ENCODE measurements at places on chromosomes 13 and 19.

DNA sequence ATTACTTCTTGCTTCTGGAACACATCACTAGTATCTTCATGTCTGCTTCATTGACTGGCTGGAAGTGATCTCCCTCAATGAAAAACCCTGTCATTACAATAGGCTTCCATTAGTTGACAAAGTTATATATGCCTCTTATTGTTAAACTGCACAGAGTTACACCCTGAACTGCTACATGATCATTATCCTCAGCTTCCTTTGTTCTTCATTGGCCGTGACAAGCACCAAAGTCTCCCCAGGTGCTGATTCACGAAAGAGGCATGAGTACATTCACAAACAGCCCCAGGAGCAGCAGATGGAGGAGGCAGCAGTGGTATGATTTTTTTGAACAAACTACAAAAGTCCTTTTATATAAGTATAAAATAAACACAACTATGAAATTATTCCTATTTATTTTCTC, 51.4 kb downstream of the VWA8 start:
- DNase-seq, result no peak
- H3K27ac ChIP-seq, result no peak overlapping the region
- H3K4me3 ChIP-seq, result no peak overlapping the region
- H3K36me3 ChIP-seq, result peaks cover 23% of the 10 kb centered on the region
- no peaks in the 10 kb centered on the region for H3K27me3 ChIP-seq

DNA sequence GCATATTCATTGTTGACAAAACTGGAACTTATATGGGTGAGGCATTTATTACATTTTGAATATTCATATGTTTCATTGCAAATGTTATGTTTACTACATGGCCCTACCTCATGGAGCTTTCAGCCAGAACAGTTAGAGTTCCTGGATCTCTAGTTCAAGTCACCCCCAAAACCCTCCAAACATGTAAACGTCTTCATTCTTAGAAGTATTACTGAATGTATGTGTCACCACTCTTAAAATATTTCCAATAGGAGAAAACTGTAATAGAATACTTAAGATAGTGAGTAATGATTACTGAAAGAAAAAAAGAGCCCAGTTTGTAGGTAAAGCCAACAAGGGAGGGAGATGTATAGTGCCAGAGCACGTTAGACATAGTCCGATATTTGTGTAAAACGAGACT, 23.5 kb downstream of the URI1 start:
- DNase-seq, result no peak
- H3K4me3 ChIP-seq, result no peak overlapping the region

- H3K27me3 ChIP-seq, result peaks cover under 1% of the 10 kb centered on the region
- peak overlapping the region; percentile 74 for H3K27ac ChIP-seq
- no peak overlapping the region for H3K4me3 ChIP-seq
These were observed 140.0 kb downstream of the SIPA1L3 start for GRCh38 chr19:38047049-38047438.

GRCh38 chr13:86283031-86283430, 483.8 kb upstream of the SLITRK6 start:
- H3K27me3 ChIP-seq, result no peaks in the 10 kb centered on the region
- DNase-seq, result no peak
- H3K4me1 ChIP-seq, result no peaks in the 10 kb centered on the region
- no peak overlapping the region for H3K4me3 ChIP-seq
- H3K27ac ChIP-seq, result no peak overlapping the region
- H3K36me3 ChIP-seq, result no peaks in the 10 kb centered on the region

GRCh38 chr13:44843403-44843802, 145.9 kb downstream of the NUFIP1 start:
- H3K4me3 ChIP-seq, result no peak overlapping the region
- H3K36me3 ChIP-seq, result no peaks in the 10 kb centered on the region
- DNase-seq, result no peak

DNA sequence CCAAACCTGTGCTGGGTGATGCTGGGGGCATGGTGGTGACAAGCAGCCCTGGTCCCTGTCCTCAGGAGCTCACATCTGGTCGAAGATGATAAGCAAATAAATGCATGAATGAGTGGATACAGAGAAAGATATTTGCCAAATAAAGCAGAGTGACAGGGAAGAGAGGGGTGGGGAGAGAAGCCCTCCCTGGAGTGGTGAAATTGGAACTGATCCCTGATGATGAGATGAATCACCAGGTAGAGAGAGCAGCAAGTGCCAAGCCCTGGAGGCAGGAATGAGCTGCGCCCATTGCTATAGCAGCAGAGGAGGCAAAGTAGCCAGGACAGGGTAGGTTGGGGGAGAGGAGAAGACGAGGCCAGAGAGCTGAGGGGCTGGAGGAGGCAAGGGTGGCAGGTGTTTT, 13.7 kb downstream of the FXYD5 start:
- no peak for DNase-seq
- H3K36me3 ChIP-seq, result peaks cover 69% of the 10 kb centered on the region
- no peaks in the 10 kb centered on the region for H3K27me3 ChIP-seq

DNA sequence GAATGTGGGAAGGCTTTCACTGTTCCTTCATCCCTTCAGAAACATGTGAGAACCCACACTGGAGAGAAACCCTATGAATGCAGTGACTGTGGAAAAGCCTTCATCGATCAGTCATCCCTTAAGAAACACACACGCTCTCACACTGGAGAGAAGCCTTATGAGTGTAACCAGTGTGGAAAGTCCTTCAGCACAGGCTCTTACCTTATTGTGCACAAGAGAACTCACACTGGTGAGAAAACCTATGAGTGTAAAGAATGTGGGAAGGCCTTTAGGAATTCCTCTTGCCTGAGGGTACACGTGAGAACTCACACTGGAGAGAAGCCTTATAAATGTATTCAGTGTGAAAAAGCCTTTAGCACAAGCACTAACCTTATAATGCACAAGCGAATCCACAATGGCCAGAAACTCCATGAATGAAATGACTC, 18.6 kb downstream of the ZNF177 start:
- H3K36me3 ChIP-seq, result peaks cover 2% of the 10 kb centered on the region
- H3K4me1 ChIP-seq, result no peaks in the 10 kb centered on the region
- no peak for DNase-seq
- no peak overlapping the region for H3K27ac ChIP-seq

All from activated T-helper 1 cell treated with anti-CD3 and anti-CD28 coated beads, Interleukin-12 subunit alpha, Interleukin-12 subunit beta, Interleukin-2, Interleukin-4 antibody, amounts not matched to agents 30 ng/mL and 10 ng/mL and 1 ng/mL, durations not matched to agents 14 hours and 24 hours and 36 hours (primary cell).